ENCODE measurements at places on chromosomes 3 and 15.

DNA sequence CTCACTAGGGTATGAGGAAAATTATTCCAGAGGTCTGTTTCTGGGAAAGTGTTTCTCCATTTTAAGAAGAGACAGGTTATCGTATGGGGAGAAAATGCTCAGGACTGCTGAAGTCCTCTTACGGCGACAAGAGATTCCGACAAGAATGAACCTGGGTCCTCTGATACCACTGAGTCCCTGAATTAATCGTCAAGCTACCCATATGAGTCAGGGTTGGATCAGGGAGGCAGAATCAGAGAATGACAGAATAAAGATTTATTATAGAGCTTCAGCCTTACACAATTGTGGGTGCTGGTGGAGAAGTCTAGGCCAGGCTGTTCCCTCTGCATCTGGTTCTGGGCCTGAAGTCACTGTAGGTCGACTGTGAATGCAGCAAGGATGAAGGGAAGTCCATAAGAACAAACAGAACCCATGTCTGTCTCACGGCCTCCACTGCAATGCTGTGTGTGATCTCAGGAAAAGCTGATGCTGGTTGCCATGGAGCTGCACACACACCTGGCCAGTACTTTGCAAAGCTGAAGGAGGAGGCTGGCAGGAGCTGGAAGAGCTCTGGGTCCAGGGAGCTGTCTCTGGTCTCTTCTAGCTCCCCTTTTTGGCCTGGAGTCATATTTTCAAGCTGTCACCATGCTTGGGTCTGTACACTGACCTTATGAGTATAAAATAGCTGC, 83.9 kb downstream of the HHLA2 start:
- H3K4me3 ChIP-seq: no peak overlapping the region
- no peaks in the 10 kb centered on the region for H3K4me1 ChIP-seq
- no peaks in the 10 kb centered on the region for H3K36me3 ChIP-seq
- ATAC-seq: no peak
- no peak overlapping the region for H3K27ac ChIP-seq

GRCh38 chr3:125163739-125164601, 48.6 kb downstream of the SLC12A8 start:
- no peak overlapping the region for H3K27ac ChIP-seq
- H3K27me3 ChIP-seq: peaks cover 9% of the 10 kb centered on the region
- no peak overlapping the region for H3K4me3 ChIP-seq
- no peak for ATAC-seq

DNA sequence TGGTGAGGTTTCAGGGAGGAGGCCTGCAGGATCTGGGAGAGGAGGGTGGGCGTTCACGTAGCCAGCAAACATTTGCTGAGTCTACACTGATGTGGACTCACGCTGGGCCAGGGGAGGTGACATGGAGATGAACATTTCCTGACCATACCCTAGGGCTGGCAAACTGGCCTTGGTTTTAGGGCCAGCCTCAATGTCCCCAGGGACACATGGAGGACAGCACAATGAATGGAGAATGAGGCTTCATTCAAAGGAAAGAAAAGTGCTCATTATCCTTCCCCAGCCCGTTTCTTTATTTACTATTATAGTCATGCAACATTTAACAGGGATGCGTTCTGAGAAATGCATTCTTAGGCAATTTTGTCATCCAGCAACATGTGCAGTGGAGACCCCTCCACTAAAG, 26.8 kb downstream of the ACAN start:
- ATAC-seq: no peak
- H3K4me3 ChIP-seq: no peak overlapping the region
- peaks cover 9% of the 10 kb centered on the region for H3K27me3 ChIP-seq
- no peak overlapping the region for H3K27ac ChIP-seq
- no peaks in the 10 kb centered on the region for H3K36me3 ChIP-seq

DNA sequence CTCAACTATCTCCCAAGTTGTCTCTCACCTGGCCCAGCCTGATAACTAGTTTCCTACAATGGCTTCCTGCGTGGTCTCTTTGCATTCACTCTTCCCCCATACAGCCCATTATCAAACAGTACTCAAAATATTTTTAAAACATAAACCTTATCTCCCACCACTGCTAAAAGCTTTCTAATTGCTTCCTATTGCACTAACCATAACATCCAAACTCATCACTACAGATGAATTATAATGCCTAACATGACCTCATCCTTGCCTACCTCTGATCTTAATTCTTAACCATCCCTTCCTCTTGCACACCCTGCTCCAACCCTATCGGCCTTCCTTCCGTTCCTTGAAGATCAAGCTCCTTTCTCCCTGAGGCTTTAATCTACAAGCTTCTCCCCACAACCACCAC, 17.0 kb downstream of the ACAP2 start:
- H3K4me1 ChIP-seq: peaks cover 58% of the 10 kb centered on the region
- peaks cover 9% of the 10 kb centered on the region for H3K36me3 ChIP-seq
- H3K27me3 ChIP-seq: no peaks in the 10 kb centered on the region

DNA sequence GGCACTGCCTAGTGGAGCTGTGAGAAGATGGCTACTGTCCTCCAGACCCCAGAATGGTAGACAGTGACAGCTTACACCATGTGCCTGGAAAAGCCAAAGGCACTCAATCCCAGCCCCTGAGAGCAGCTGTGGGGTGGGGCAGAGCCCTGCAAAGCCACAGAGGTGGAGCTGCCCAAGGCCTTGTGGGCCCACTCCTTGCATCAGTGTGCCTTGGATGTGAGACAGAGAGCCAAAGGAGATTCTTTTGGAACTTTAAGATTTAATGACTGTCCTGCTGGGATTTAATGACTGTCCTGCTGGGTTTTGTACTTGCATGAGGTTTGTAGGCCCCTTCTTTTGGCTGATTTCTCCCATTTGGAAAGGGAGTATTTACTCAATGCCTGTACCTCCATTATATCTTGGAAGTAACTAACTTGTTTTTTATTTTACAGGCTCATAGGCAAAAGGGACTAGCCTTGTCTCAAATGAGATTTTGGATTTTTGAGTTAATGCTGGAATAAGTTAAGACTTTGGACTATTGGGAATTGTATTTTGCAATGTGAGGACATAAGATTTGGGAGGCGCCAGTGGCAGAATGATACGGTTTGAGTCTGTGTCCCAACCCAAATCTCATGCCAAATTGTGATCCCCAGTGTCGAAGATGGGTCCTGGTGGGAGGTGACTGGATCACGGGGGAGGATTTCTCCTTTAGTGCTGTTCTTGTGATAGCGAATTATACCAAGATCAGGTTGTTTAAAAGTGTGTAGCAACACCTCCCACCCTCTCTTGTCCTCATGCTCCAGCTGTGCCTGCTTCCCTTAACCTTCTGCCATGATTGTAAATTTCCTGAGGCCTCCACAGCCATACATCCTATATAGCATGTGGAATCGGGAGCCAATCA, 80.4 kb downstream of the MYO5A start:
- no peaks in the 10 kb centered on the region for H3K27me3 ChIP-seq
- H3K27ac ChIP-seq: peak overlapping the region; percentile 3
- peaks cover 5% of the 10 kb centered on the region for H3K36me3 ChIP-seq
- H3K4me1 ChIP-seq: peaks cover 63% of the 10 kb centered on the region
- no peak for ATAC-seq

GRCh38 chr15:52370010-52370409, 74.4 kb upstream of the MYO5C start:
- peak overlapping the region; percentile 74 for H3K27ac ChIP-seq
- H3K27me3 ChIP-seq: no peaks in the 10 kb centered on the region
- peaks cover 7% of the 10 kb centered on the region for H3K4me1 ChIP-seq
- H3K36me3 ChIP-seq: peaks cover 68% of the 10 kb centered on the region
- peak; percentile 68 for ATAC-seq

DNA sequence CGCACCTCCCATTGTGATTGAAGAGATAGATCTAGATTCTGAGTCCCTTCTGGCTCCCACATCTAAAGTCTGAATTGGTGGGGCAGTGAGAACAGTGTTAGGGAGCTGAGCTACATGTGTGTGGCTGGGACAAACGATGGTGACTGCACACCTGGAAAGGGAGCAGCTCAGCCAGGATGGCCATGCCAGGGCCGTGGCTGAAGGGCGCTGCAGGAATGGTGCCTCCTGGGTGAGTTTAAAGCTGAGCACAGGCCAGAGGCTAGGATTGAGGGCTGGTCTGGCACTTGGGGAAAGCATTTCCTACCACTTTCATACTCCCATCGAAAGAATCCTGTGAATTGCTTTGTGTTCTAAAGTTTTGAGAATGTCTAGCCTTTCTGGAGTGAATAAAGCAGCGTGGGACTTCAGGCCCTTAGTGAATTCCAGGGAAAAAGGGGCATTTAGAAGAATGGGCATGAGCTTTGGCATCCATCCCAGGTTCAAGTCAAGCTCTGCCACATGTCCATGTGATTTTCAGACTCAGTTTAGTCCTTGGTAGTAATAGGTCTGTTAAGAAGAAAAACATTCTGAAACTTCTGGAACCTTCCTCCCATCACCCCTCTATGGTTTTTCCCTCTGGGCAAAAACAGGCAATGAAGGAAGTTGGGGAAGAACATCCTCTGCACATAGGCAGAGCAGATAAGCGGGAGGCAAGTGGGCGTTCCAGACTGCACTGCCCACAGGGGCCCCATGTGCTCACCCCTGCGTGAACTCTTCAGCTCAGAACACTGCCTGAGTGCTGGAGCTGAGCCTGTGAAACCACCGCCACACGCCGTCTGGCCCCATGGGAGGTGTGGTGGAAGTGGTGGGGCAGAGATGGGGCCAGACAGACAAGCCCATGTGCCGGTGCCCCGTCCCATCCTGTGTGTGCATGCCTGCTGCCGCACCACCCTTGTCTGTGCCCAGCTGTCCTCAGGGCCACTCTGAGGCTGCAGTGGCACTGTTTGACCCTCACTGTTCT, 12.9 kb upstream of the CPNE9 start:
- ATAC-seq: peak; percentile 100
- peaks cover 37% of the 10 kb centered on the region for H3K4me1 ChIP-seq
- H3K4me3 ChIP-seq: no peak overlapping the region
- H3K27ac ChIP-seq: peak overlapping the region; percentile 37
- H3K36me3 ChIP-seq: peaks cover 96% of the 10 kb centered on the region

DNA sequence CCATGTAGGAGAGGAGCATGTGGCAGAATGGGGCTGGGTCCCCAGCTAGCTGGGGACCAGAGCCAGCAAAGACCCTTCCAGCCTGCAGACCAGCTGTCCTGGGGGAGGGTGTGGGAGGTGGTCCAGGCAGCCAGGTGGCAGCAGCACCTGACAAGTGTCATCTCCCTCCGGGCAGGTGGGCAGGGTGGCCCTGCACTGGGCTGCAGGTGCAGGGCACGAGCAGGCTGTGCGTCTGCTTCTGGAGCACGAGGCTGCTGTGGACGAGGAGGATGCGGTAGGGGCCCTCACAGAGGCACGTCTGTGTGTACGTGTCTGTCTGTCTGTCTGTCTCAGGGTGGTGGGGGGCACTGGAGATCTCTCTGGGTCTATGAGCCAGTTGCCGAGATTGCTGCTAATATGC, 5.5 kb downstream of the ANKDD1A start:
- no peak overlapping the region for H3K27ac ChIP-seq
- no peak overlapping the region for H3K4me3 ChIP-seq
- H3K36me3 ChIP-seq: no peaks in the 10 kb centered on the region
- H3K4me1 ChIP-seq: no peaks in the 10 kb centered on the region
- ATAC-seq: no peak

DNA sequence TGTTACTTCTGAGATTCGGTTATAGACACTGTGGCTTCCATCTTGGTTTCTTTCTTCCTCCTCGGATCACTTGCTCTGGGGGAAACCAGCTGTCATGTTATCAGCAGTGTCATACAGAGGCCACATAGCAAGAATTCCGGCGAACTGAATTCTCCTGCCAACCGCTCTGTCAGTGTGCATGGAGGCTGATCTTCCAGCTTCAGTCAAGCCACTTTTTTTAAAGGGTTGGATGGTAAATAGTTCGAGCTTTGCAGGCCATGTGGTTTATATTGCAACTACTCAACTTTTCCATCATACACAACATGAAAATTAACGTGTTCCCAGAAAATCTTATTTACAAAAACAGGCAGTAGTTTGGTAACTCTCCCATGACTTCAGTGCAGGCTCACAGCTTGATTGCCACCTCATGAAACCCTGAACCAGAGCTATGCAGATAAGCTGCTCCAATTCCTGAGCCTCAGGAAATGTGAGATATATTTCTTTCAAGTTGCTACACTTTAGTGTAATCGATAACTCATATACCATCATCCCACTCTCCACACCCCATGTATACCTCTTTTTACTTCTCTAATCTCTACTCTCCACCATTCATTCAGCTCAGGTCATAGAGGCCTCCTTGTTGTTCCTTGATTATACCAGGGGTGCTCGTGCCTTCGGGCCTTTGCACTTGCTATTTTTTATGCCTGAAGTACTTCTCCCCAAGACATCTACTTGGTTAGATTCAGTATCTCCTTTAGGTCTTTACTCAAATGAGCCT, 7.2 kb downstream of the RPL22L1 start:
- no peak for ATAC-seq
- H3K36me3 ChIP-seq: peaks cover 20% of the 10 kb centered on the region
- peak overlapping the region; percentile 42 for H3K27ac ChIP-seq
- no peak overlapping the region for H3K4me3 ChIP-seq
- no peaks in the 10 kb centered on the region for H3K27me3 ChIP-seq

DNA sequence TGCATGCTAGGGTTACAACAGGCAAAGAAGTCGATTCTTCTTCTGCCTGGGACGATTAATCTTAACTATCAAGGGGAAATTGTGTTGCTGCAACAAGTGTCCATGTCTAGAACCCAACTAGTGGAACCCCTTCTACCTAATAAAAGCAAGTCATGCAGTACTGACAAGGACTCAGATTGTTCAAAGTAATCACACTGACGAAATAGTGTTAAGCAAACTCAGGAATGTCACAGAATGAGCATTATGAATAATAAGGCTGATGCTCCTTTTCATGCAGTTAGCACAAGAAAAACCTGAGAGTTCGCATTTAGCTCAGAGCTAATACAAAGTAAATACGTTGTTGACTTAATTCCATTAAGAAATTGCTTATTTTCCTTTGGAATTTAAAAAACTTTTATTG, 47.5 kb upstream of the TRIM42 start:
- H3K27ac ChIP-seq: no peak overlapping the region
- ATAC-seq: no peak
- no peaks in the 10 kb centered on the region for H3K36me3 ChIP-seq
- no peaks in the 10 kb centered on the region for H3K4me1 ChIP-seq
- no peaks in the 10 kb centered on the region for H3K27me3 ChIP-seq

DNA sequence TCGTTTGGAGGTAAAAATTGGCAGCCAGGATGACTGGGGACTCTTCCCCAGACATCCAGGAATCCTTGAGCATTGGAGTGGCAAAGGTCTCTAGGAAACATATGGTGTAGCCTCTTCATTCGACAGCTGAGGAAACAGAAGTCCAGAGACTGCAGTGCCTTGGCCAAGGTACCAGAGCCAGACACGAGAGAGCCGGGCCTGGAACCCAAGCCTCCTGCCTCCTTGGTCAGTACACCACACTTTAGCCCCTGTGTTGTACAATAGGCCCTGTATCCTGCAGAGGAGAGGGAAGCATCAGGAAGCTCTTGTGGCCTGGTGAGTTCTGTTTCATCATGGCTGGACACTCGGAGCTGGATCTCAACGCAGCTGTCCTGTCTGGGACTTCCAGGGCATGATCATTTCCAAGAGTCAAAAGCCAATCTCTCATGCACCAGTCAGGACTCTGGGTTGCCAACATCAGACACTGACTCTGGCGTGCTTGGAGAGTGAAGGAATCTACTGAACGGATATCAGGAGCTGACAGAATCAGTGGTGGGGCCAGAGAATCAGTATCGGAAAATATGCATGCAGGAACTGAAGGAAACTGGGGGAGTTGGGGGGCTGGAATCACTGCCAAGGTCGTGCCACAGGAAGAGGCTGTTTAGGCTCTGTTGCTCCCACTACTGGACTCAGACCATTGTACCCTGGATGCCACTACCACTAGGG, 6.4 kb upstream of the MINAR1 start:
- no peak overlapping the region for H3K4me3 ChIP-seq
- ATAC-seq: no peak
- H3K27me3 ChIP-seq: peaks cover 28% of the 10 kb centered on the region
- H3K4me1 ChIP-seq: no peaks in the 10 kb centered on the region
- H3K36me3 ChIP-seq: peaks cover 8% of the 10 kb centered on the region

- no peak for ATAC-seq
- no peak overlapping the region for H3K27ac ChIP-seq
- peaks cover 8% of the 10 kb centered on the region for H3K4me1 ChIP-seq
- no peak overlapping the region for H3K4me3 ChIP-seq
- H3K27me3 ChIP-seq: peaks cover 11% of the 10 kb centered on the region
Observed at GRCh38 chr3:60220768-60221167, 1030.5 kb downstream of the FHIT start.

All from stimulated activated memory B cell treated with anti-CD40 and anti-IgM and Interleukin-4, amounts not matched to agents 10 μg/mL and 1 μg/mL and 100 μg/mL, for 72 hours (primary cell).